ENCODE measurements at places on chromosomes 2 and 18.

DNA sequence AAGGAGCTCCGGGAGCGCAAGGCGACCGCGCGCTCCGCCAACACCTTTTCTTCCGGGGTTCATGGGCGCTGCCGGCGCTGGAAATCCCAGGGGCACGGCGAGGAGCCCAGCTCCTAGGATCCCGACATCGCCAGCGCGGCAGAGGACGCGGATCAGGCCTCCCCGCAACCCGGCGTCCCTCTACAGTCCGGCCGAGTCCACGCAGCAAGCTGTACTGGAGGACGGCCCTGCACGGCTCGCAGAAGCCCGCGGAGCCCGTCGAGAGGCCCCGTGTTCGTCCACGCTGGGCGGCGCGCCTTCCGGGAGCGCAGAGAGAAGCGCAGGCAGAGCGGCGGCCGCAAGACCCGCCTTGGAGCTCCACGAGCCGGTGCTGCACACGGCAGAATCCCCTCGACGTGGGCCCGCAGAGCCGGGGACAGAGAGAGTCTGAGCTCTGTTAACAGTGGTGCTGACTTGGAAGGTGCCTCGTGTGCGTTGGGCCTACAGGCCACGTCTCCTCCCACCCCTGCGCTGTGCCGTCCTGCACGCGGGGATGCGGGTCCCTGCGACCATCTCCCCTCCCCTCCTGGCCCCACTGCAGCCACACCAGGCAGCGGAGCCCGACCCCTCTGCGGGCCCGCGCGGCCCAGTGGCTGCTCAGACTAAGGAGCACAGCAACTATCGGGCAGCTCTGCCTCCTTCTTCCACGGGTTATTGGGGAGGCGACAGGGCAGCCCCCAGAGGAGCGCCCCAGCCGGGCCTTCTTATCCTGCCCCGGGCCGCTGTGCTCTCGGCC, 28.1 kb upstream of the PTPN2 start:
- no peak for DNase-seq

DNA sequence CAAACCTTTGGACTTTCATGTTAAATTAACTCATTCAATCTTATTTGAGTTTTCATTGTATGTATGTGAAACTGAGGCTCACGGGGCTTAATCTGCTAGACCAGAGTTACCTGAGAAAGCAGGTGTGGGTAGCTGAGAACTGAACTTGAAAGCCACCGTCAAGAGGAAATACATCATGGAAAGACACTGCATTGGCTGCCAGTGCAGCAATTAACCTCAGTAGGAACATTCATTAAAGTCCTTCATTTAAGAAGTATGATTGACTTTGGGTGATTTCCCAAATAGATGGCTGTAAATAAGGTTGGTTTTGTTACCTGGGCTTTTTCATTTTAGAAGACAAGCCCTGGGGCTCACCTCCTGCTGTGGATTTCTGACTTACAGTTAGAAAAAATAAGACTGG, 36.5 kb upstream of the MGAT5 start:
- no peak for DNase-seq

DNA sequence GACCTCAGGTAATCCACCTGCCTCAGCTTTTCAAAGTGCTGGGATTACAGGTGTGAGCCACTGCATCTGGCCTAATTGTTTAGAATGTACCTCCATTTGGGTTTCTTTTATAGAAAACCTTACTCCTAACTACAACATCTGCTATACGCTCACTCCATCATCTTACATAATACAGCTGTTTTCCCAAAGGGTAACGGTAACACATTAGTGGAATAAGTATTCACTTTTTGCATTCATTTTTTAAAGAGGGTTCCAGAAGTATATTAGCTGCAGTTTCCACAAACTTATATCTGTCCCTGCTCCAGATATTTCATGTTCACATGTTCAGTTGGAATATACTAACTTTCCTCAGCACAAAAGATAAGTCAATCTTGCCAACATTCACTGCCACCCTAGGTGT, 640.1 kb upstream of the FSHR start:
- no peak for DNase-seq

DNA sequence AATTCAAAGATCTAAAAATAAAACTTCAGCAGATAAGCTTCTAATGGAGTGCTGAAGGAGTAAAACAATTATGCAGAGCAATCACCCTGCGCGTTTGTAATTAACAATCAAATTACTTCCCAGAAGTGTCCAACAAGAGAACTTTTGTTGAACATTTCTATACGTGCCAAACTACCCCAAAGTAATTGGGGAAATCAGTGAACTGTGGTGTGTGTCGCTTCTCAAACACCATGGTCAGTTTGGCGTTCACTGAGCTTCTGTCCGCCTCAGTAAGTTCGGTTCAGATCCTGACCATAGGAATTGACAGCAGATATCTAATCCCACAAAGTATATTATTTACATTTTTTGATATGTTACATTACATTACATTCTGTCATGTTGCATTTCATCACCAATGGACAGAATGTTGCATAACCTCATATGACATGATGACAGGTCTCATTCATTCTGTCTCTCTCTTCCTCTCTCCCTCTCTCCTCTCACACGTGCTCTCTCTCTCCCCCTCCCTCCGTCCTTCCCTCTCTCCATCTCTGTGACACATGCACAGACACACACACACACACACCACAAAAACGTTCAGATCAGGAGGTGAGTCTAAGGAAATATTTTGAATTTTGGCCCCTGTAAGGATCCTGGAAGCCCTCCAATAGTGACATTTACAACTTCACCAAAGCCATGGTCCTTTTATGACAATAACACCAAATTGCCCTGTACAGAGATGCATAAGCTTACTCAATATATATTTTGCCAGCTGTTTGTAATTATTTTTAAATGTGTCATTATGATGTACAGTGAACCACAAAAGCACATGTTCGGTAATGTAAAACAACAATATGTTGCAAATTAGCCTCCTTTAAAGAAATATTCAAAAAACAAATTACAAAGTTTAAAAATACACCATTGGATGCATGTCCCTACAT, 269.2 kb downstream of the FIGN start:
- DNase-seq = no peak

DNA sequence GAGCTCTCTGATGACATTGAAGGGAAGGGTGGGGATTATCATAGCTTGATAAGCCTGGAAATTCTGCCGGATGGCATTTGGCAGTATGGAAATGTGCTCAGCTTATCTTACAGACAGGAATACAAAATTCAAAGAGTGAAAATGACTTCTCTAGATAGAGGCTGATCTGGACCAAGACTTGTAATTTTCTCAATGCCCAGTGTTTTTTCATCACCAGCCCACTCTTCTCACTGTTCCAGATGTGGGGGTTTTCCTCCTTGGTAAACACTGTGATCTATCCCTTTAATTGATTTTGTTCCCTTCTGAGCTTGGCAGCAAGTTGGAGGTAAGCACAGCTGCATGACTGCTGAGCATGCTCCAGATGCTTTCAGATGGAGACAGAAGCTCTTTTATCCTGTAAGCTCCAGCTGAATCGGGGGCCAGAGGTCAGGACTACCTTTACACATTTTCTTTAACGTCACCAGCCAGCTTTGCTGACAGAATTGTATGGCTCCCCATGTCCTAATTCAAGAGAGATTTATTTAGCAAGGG, 287.4 kb upstream of the TCF4 start:
- no peak for DNase-seq

DNA sequence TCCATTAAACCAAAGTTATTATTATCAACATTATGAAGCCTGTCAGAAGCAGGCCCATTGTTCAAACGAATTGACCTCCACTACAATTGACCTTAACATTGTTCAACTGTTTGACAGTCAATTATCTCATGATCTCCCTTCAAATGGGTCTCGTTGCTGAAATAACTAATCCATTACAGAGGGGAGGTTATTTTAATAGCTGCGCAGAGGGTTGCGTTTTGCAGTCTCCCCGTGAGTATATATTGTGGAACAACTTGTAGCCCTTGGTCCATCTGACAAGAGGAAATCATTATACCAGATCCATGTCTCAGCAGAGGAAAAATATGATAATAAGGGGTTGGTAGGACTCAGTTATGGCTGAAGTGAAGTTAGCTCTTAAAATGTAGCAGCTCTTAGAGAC, 159.1 kb downstream of the ALK start:
- DNase-seq = no peak

DNA sequence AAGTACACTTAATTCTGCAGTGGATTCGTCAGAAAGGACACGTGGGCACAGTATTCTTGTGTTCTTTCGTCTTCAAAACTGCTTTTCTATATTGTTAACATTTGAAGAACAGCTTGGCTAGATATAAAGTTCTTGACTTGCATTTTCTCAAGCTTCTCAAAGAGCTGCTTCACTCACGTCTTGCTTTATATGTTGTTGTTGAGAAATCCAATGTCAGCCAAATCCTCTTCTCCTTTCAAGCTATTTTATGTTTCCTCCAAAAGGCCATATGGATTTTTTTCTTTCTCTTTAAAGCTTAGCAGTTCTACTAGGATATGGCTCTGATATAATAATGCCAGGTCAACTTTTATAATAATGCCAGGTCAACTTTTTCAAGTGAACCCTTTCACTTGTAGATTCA, 65.5 kb upstream of the CYP1B1 start:
- DNase-seq = no peak

- no peak for DNase-seq
Measured at GRCh38 chr2:174328961-174329715, 5.6 kb upstream of the SP9 start.

GRCh38 chr2:82740527-82740926, 1718.6 kb downstream of the SUCLG1 start:
- DNase-seq = no peak

GRCh38 chr2:239889641-239890121, 135.5 kb downstream of the NDUFA10 start:
- DNase-seq = no peak

DNA sequence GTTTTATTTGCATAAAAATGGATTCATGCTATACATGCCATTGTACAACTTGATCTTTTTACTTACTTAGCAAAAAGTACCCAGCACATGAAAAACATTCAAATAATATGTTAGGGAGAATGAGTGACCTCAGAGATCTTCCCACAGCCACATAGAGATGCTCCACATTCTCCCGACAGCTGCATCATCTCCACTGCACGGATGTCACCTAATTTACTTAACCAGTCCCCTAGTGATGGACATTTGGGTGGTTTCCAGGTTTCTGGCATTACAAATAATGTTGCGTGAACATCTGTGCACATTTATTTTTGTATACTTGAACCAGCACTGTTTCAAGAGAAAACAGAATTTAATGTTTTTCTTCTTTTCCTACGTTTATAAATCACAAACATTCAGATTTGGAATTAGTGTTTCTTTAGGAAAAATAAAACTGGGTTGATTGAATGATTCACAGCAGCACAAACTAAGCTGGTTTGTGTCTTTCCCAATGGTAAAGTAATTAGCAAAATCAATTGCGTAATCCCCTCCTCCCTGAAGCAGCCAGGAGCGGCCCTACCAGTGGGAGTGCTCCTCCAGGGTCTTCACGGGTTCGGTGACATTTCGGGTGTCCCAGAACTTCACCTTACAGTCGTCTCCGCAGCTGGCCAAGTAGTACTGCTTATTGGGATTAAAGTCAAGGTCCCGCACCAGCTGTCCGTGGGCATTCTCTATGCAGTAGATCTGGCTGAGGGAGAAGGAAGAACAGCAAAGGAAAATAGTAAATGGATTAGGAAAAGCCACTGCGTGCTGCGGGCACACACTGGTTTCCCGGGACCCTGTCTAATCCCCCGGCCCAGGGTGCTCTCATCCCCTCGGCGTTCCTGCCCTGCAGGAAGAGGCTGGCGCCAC, 183.9 kb downstream of the EIPR1 start:
- DNase-seq = no peak

- DNase-seq = no peak
Measured at GRCh38 chr18:63262369-63263335, 56.9 kb downstream of the BCL2 start.
